ENCODE measurements at places on chromosomes 7 and 10. TPM values are rescaled to one million over a fixed set of nuclear protein-coding genes. Genes with fewer than 3 reads are reported as not detected.
A peak's percentile ranks its signal among the peaks of the same experiment; 100 is the strongest.

The OR2A12 gene
- total RNA-seq, result not detected

DNA sequence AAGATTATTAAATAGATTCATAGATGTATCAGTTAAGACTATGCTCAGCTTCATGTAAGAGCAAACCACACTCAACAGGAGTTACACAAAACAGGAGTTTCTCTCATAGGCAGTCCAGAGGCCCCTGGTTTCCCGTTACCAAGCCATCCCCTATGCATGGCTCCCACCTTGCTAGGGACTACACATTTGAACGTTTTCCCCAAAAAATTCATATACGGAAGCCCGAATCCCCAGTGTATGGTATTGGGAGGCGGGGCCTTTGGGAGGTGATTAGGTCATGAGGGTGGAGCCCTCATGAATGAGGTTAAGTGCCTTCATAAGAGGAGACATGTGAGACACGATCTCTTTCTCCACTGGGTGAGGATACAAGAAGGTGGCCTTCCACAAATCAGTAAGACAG is 29.1 kb downstream of the RSU1 start:
- DNase-seq, result no peak
- H3K36me3 ChIP-seq, result no peaks in the 10 kb centered on the region
- H3K4me1 ChIP-seq, result no peaks in the 10 kb centered on the region
- no peaks in the 10 kb centered on the region for H3K27me3 ChIP-seq
- H3K27ac ChIP-seq, result no peak overlapping the region
- H3K4me3 ChIP-seq, result no peak overlapping the region

The IFIT1B gene
- not detected for total RNA-seq

DNA sequence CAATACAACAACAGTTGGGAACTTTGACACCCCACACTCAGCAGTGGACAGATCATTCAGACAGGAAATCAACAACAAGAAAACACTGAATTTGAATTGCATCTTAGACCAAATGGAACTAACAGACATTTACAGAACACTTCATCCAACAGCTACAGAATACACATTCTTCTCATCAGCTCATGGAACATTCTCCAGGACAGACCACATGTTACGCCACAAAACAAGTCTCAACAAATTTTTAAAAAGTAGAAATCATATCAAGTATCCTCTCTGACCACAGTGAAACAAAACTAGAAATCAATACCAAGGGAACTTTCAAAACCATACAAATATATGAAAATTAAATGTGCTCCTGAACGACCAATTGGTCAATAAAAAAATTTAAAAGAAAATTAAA is 212.3 kb downstream of the DNAJC1 start:
- no peak for DNase-seq
- no peak overlapping the region for H3K4me3 ChIP-seq
- no peaks in the 10 kb centered on the region for H3K27me3 ChIP-seq
- no peaks in the 10 kb centered on the region for H3K36me3 ChIP-seq

The CCDC146 gene
- 193 TPM for total RNA-seq

The SLC26A5 gene
- 0.58 TPM for total RNA-seq

The EN2 gene
- not detected for total RNA-seq

- peaks cover 5% of the 10 kb centered on the region for H3K4me1 ChIP-seq
- no peak overlapping the region for H3K27ac ChIP-seq
- H3K36me3 ChIP-seq, result no peaks in the 10 kb centered on the region
- no peaks in the 10 kb centered on the region for H3K27me3 ChIP-seq
- DNase-seq, result no peak
Measured at GRCh38 chr10:12703126-12703525, 298.4 kb downstream of the CCDC3 start.

The ITGB8 gene
- 7.6 TPM for total RNA-seq

DNA sequence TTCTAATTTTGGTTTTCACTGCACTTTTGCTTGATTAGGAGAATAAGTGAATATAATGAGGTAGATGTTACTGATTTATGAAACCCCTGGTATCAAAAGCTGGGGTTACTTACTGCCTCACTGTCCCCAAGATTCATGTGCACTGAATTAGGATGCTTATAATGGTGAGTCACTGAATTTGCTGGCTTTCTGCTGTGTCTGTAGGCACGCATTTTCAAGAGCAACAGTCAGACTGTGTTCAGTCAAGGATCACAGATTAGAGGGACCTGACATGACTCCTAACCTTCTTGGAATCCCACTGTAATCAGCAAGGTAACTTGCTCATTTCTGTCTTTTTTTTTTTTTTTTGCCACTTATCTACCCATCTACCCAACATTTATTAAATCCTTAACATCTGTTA is 59.7 kb downstream of the GPR85 start:
- no peak overlapping the region for H3K4me3 ChIP-seq
- DNase-seq, result no peak
- no peaks in the 10 kb centered on the region for H3K27me3 ChIP-seq
- no peaks in the 10 kb centered on the region for H3K36me3 ChIP-seq

DNA sequence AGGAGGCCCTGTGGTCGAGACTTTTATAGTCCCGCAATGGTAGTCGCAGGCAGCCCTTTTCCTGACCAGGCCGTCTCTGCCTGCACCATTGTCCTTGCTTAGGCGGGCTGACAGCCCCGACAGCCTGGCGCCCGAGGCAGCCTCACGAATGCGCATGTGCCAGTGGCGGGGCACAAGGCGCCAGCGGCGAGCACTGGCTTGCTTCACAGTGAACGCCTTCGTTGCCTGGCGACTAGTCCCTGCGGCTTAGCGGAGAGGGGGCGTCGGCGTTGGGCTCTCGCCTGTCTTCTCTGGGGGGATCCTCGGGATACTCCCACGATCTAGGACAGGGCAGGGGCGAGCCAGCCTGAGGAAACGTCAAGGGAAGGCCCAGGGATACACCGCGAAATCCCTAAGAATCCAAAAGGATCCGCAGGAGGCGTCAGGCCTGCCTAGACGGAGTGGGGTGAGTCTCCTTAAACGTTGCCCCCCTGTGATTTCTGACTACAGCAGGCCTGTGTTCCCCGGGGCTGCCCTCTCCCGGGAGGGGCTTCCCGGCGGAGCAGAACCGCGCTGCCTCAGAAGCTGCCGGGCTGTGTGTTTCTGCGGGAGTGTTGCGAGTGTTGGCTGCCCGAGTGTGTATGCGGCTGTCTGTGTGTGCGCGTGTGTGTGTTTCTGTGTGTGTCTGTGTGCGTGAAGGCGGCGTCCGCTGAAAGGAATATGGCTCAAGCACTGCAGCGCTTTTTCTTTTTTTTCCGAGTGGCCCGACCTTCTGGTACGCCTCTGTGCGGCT is 20.5 kb upstream of the ZNF273 start:
- no peak overlapping the region for H3K27ac ChIP-seq
- DNase-seq, result peak; percentile 25
- peak overlapping the region; percentile 41 for H3K4me3 ChIP-seq
- H3K27me3 ChIP-seq, result peaks cover 10% of the 10 kb centered on the region

DNA sequence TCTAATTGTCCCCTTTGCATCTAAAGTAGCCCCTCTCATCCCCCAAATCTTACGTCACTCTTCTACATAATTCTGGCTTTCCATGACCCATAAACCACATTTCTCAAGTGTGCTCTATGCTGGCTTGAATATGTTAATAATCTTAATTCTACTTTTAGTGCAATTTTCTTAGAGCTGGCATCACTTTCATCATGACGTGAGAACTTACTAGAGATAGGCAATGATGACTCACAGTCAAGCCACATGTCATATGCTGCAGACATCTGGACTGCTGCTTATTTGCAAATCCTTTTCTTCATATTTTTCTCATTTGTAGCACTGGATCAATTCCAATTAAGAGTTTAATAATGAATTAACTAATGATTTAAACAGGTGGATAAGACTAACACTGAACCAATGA is 260.7 kb upstream of the PRKCQ start:
- no peaks in the 10 kb centered on the region for H3K27me3 ChIP-seq
- H3K4me1 ChIP-seq, result no peaks in the 10 kb centered on the region
- no peak for DNase-seq
- H3K27ac ChIP-seq, result no peak overlapping the region
- H3K36me3 ChIP-seq, result no peaks in the 10 kb centered on the region

The UCN3 gene
- total RNA-seq, result not detected

- peak overlapping the region; percentile 91 for H3K27ac ChIP-seq
- no peak overlapping the region for H3K4me3 ChIP-seq
- H3K36me3 ChIP-seq, result no peaks in the 10 kb centered on the region
- H3K4me1 ChIP-seq, result peaks cover 78% of the 10 kb centered on the region
Measured at GRCh38 chr10:119268871-119269506, 61.6 kb downstream of the GRK5 start.

The DRGX gene
- not detected for total RNA-seq

The FAM24B gene
- 4.5 TPM for total RNA-seq

DNA sequence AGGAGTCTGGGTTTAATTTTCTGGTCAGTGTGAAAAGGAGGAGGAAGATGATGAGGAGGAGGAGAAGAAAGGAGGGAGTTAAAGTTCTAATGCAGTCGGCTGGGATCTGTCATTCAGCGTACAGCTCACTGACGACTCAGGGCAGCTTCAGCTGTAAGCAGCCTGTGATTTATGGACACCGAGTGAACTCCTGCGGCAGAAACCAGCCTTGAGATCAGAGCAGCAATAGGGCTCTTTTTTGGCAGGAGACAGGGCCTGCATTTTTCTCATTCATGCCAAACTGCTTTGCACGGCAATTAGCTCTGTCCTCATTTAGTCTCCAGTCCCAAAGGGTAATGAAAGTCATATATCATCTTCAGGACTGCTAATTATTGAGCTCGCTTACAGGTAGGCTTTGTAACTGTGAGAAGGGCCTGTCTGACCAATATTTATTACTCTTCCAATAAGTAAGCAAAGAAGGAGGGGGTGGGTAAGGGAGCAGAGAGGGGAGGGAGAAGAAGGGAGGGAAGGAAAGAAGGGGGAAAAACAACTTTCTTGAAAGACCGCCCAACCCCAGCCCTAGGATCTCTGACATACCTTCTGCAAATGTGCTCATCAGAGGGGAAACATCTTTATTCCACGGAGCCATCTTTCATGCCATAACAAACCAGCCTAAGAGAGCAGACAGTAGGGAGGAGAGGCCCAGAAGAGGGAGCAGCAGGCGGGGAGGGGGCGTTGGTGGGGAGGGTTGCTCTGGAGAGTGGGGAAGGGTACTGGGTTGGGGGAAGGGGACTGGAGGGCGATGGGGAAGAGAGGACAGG is 48.1 kb upstream of the COMTD1 start:
- peaks cover 13% of the 10 kb centered on the region for H3K4me1 ChIP-seq
- no peaks in the 10 kb centered on the region for H3K36me3 ChIP-seq
- H3K27me3 ChIP-seq, result no peaks in the 10 kb centered on the region
- no peak overlapping the region for H3K27ac ChIP-seq
- H3K4me3 ChIP-seq, result no peak overlapping the region

The ZNF727 gene
- total RNA-seq, result 8.4 TPM

The EPDR1 gene
- 1.2 TPM for total RNA-seq

The TLL2 gene
- total RNA-seq, result not detected

DNA sequence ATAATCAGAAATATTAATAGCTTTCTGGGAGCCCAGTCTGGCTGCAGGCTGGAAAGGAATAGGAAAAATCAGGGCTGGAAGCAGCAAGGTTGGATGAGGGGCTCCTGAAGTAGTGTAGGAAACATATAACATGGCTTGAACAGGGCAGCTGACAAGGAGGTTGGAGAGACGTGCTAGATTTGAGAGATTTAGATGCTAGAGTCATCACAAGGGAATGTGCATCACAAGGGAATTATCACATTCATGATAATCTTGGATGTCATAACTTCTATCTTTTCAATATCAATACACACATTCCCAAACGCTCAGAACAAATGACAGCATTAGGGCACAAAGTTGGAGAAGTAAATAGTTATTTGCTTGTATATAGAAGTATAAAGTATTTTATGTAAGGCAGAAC is 120.9 kb upstream of the EGFR start:
- H3K27me3 ChIP-seq, result no peaks in the 10 kb centered on the region
- no peak overlapping the region for H3K4me3 ChIP-seq
